SK-N-DZ (cell line): ENCODE measurements at places on chromosomes 4 and X.

GRCh38 chrX:3425031-3425430, 78.6 kb upstream of the MXRA5 start:
- peak; percentile 72 for DNase-seq

GRCh38 chrX:55523356-55523755, 33.7 kb upstream of the USP51 start:
- no peak for DNase-seq

GRCh38 chr4:21763855-21764254, 184.7 kb downstream of the KCNIP4 start:
- no peak for DNase-seq

- no peak for DNase-seq
Measured at GRCh38 chrX:11363069-11363594, 69.9 kb downstream of the AMELX start.
